ENCODE measurements at places on chromosomes 12 and 14. TPM values are rescaled to one million over a fixed set of nuclear protein-coding genes. Genes with fewer than 3 reads are reported as not detected.

DNA sequence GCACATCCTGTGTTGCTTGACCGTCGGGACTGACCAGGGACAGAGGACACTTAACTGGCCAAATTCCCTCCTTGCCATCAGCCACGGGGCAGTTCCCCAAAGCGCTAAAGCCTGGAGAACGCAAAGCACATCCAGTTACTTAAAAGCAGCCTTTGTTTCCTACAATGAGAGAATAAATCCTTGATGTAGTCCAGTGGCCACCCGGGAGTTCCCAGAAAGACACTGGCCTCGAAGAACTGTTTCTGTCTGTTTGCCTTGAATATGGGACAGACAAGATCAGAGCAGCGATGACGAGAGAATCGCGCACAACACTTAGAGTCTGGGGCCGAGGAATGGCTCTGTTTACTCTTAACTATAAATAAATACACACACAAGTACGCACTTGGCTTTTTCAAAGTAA, 102.2 kb downstream of the TNFAIP2 start:
- no peaks in the 10 kb centered on the region for H3K4me1 ChIP-seq
- no peaks in the 10 kb centered on the region for H3K36me3 ChIP-seq
- no peak for DNase-seq
- H3K4me3 ChIP-seq: no peak overlapping the region
- no peak overlapping the region for H3K27ac ChIP-seq

DNA sequence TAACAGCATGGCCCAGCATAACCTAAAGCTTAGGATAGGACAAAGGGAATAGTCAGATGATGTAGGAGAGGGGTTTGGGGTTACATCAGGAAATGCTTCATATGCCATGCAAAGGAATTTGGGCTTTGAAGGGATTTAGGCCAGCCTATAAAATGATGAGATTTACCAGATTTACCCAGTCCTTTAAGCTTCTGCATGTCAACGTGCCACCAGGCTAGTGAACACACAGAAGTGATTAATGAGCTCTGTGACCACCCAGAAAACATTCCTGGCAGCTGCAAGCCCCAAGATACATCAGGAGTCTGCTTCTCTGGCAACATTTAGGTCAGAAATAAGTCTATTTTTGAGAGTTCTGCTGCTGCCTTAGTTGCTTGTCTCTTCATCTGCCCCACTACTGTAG, 118.3 kb downstream of the LRIG3 start:
- H3K4me3 ChIP-seq: no peak overlapping the region
- H3K36me3 ChIP-seq: no peaks in the 10 kb centered on the region
- H3K27me3 ChIP-seq: no peaks in the 10 kb centered on the region
- no peak overlapping the region for H3K27ac ChIP-seq

- no peak for DNase-seq
- no peaks in the 10 kb centered on the region for H3K27me3 ChIP-seq
- no peak overlapping the region for H3K27ac ChIP-seq
Observed at GRCh38 chr12:85299053-85299452, 19.0 kb downstream of the ALX1 start.

GRCh38 chr14:76584271-76584702, 177.0 kb upstream of the VASH1 start:
- no peaks in the 10 kb centered on the region for H3K27me3 ChIP-seq
- H3K4me3 ChIP-seq: no peak overlapping the region
- no peaks in the 10 kb centered on the region for H3K4me1 ChIP-seq
- no peaks in the 10 kb centered on the region for H3K36me3 ChIP-seq
- no peak for DNase-seq

DNA sequence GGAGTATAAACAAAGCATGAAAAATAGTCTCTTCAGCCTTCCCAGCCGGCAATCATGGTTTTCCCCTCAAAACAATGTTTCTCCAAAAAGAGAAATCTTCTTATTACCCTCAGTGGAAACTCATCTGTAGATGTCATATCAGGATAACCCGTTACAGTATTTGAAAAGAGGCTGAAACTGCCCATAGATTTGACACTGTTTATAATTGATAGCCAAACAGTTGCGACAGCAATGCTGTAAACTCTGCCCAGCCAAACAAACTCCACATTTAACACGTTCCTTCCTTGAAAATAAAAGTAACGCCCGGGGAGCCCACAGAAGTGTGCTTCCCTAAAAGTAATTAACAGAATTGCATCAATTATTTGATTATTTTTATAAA, 201.3 kb upstream of the FOXN3 start:
- DNase-seq: no peak
- peak overlapping the region; percentile 95 for H3K4me3 ChIP-seq
- H3K36me3 ChIP-seq: peaks cover 4% of the 10 kb centered on the region
- H3K27me3 ChIP-seq: no peaks in the 10 kb centered on the region

DNA sequence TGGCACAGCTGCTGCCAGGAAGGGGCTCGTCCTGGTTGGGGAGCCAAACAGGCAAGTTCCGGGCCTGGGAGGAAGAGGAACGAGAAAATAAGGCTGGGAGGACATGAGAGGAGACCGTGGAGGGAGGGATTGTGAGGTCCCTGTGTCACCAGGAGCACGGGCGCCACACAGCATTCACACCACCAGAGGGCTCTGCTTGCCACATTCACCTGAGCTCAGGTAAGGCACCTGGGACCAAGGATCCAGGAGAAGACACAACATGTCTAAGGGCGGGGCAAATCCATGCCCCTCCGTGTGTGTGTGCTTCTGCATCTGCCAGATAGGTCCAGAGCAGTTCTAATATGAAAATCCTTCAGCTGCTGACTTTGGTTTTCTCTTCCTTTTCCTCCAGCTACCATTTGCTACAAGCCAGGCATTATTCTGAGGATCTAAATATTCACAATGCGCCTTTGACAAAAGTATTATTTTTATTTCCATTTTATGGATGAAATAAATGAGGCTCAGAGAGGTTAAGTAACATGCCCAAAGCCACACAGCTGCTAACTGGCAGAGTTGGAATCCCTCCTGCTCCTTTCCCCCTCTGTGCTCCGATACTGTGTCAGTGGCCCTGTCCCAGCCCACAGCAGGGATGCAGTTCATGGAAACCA, 14.6 kb downstream of the RAPGEF3 start:
- no peaks in the 10 kb centered on the region for H3K36me3 ChIP-seq
- DNase-seq: peak; percentile 60
- H3K27ac ChIP-seq: no peak overlapping the region

DNA sequence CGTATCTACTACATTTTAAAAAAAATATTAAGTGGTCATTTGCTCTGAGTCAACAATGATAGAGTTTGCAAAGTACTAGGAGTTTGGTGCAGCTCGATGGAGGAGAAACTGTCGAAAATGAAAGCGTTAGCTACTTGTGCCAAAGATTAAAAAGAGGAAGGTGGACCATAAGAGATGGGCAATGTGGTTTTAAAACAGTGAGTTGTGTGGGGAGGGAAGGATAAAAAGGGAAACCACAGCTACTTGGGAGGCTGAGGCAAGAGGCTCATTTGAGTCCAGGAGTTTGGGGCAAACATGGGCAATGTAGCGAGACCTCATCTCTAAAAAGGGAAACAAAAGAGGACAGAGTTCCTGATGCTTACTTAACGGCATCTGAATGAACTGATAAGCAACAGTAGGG, 18.2 kb upstream of the STRAP start:
- no peak for DNase-seq
- peaks cover 19% of the 10 kb centered on the region for H3K27me3 ChIP-seq
- no peaks in the 10 kb centered on the region for H3K36me3 ChIP-seq
- peaks cover 9% of the 10 kb centered on the region for H3K4me1 ChIP-seq

GRCh38 chr14:56102941-56103340, 15.3 kb upstream of the PELI2 start:
- no peak overlapping the region for H3K4me3 ChIP-seq
- DNase-seq: no peak
- H3K27ac ChIP-seq: no peak overlapping the region
- H3K27me3 ChIP-seq: peaks cover 7% of the 10 kb centered on the region
- no peaks in the 10 kb centered on the region for H3K4me1 ChIP-seq
- H3K36me3 ChIP-seq: no peaks in the 10 kb centered on the region

Gene LHX5
- 0.07 TPM for total RNA-seq

Gene RPS6KL1
- 6.7 TPM for total RNA-seq

Gene FERMT2
- total RNA-seq: 18.8 TPM

Gene NPFF
- 1.3 TPM for total RNA-seq

Measured in activated T-cell treated with anti-CD3 and anti-CD28 coated beads, Interleukin-2, amount 50 U/mL, for 72 hours (primary cell).